ENCODE measurements at places on chromosomes 2 and 18. TPM values are rescaled to one million over a fixed set of nuclear protein-coding genes. Genes with fewer than 3 reads are reported as not detected.

DNA sequence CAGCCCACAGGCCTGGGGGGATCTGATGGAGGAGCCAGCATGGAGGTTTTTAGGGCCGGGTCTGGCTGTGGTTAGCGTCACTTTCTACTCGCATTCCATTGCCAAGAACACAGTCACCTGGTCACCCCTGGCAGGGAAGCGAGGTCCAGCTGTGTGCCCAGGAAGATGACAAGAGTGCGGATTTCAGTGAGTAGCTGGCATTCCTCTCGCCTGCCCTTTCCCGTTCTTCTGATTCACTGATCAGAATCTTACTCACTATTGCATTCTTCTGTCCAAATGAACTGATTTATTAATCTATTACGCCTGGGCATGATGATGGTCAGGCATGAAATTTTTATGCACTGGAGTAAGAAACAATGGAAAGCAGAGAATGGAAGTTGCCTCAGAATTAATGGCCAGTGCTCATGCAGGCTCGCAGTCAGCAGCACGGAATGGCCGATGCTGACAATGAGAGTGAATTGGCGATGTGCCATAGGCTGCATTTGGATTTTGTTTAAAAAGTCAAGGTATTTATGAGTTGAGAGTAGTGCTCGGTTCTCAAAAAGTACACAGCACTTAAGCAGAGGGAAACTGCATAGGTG lies 76.4 kb upstream of the MGAT5 start:
- H3K27me3 ChIP-seq = no peaks in the 10 kb centered on the region
- no peak overlapping the region for H3K4me3 ChIP-seq
- no peak for DNase-seq
- H3K36me3 ChIP-seq = no peaks in the 10 kb centered on the region
- H3K4me1 ChIP-seq = peaks cover 41% of the 10 kb centered on the region
- H3K27ac ChIP-seq = no peak overlapping the region

GRCh38 chr18:79490626-79491041 lies 94.9 kb downstream of the NFATC1 start:
- peaks cover 20% of the 10 kb centered on the region for H3K36me3 ChIP-seq
- H3K27ac ChIP-seq = no peak overlapping the region
- DNase-seq = no peak
- peaks cover 10% of the 10 kb centered on the region for H3K4me1 ChIP-seq
- H3K4me3 ChIP-seq = no peak overlapping the region
- H3K27me3 ChIP-seq = no peaks in the 10 kb centered on the region

DNA sequence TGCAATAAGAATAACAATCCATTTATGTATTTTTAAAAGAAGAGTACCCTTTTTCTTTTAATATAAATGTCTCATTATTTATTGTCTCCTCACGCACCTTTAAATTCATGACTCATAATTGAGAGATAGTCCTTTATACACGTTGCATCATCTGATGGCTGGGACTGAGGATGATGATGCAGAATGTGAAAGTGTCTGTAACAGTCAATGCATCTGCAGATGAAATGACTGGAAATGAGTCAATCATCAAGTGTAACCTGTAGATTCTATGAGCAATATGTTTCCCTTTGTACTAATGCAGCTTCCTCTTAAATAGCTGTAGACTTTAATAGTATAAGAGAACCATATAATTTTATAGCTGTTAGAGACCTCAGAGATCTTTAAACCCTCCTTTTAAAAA lies 26.1 kb upstream of the SYT4 start:
- no peak for DNase-seq
- H3K27me3 ChIP-seq = no peaks in the 10 kb centered on the region
- no peak overlapping the region for H3K27ac ChIP-seq
- H3K4me1 ChIP-seq = no peaks in the 10 kb centered on the region

GRCh38 chr2:236552212-236552542 lies 17.4 kb upstream of the ACKR3 start:
- peaks cover 68% of the 10 kb centered on the region for H3K36me3 ChIP-seq
- no peak for DNase-seq
- H3K27ac ChIP-seq = no peak overlapping the region
- H3K4me1 ChIP-seq = peaks cover 82% of the 10 kb centered on the region

- DNase-seq = no peak
- no peak overlapping the region for H3K27ac ChIP-seq
- H3K4me1 ChIP-seq = no peaks in the 10 kb centered on the region
- H3K4me3 ChIP-seq = no peak overlapping the region
Observed at GRCh38 chr2:2182551-2183071, 148.5 kb downstream of the MYT1L start.

DNA sequence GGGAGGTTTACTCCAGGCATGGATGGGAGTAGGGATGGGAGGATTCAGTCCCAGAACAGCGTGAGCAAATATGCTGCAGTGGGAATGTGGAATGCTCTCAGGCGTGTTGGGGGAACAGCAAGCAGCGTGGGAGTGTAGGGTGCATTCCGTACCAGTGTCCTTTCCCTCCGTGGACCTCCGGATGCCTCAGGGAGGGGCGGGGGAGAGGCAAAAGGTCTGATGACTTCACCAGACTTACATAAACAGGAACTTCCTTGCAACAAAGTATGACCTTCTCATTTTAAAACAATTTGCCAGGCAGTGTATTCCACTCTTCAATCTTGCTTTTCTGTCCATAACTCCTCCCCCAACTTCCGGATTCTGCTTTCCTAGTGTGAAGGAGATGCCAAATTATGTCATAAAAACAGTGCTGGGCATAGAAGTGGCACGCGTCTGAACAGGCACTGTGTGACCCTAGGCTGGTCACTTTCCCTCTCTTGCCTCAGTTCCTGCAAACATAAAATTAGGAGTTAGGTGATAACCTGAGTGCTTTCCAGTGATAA lies 36.9 kb downstream of the RPL37A start:
- H3K4me1 ChIP-seq = peaks cover 4% of the 10 kb centered on the region
- peaks cover 1% of the 10 kb centered on the region for H3K27me3 ChIP-seq
- no peaks in the 10 kb centered on the region for H3K36me3 ChIP-seq
- H3K4me3 ChIP-seq = no peak overlapping the region

- no peak overlapping the region for H3K27ac ChIP-seq
- DNase-seq = no peak
- H3K27me3 ChIP-seq = peaks cover 10% of the 10 kb centered on the region
- peaks cover 8% of the 10 kb centered on the region for H3K4me1 ChIP-seq
- no peak overlapping the region for H3K4me3 ChIP-seq
Observed at GRCh38 chr2:26811791-26812694, 26.2 kb downstream of the CENPA start.

GRCh38 chr2:12277241-12278034 lies 439.3 kb upstream of the TRIB2 start:
- peaks cover 7% of the 10 kb centered on the region for H3K4me1 ChIP-seq
- peaks cover 9% of the 10 kb centered on the region for H3K27me3 ChIP-seq
- no peaks in the 10 kb centered on the region for H3K36me3 ChIP-seq
- no peak overlapping the region for H3K4me3 ChIP-seq

DNA sequence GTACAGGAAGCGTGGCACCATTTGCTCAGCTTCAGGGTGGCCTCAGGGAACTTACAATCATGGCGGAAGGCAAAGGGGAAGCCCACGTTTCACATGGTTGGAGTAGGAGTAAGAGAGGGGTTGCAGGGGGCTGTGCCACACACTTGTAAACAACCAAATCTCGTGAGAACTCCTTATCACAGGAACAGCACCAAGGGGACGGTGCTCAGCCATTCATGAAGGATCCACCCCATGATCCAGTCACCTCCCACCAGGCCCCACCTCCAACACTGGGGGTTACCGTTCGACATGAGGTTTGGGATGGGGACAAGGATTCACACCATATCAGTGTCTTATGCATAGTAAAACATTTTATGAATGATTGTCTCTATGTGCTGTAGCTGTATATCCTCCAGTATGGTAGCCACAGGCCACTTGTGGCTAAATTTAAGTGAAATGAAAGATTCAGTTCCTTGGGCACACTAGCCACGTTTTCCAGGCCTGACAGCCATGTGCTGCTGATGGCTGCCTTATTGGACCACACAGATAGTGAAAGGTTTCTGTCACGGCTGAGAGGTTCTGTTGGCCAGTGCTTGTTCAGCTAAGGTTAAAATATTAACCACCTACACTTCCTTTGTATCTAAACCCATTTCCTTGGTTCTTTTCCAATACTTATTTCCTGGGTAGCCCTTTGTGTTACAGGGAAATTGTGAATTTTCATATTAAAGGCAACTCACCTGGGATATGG lies 77.3 kb downstream of the AGAP1 start:
- peaks cover 2% of the 10 kb centered on the region for H3K27me3 ChIP-seq
- no peak overlapping the region for H3K4me3 ChIP-seq
- H3K4me1 ChIP-seq = peaks cover 2% of the 10 kb centered on the region
- no peaks in the 10 kb centered on the region for H3K36me3 ChIP-seq
- no peak for DNase-seq
- no peak overlapping the region for H3K27ac ChIP-seq

DNA sequence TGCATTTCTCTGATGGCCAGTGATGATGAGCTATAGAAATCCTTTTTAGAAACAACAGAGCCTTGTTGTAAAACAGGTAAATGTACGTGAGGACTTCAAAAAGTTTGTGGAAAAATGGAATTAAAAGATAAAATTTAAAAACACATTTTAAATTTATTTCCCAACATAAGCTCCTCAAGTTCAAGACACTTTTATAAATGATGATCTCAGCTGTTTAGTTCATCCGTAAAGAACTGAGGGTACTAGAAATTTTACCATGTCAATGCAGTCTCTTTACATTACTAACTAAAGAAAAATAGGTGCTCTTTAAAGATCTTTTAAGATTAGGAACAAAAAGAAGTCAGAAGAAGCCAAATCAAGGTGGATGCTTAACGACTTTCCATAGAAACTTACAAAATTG lies 52.5 kb downstream of the MSH2 start:
- H3K36me3 ChIP-seq = peaks cover 59% of the 10 kb centered on the region
- H3K27me3 ChIP-seq = no peaks in the 10 kb centered on the region
- no peak for DNase-seq
- H3K4me3 ChIP-seq = no peak overlapping the region

The DHRS9 gene
- not detected for total RNA-seq

The PPM1B gene
- total RNA-seq = 57.0 TPM

The SGPP2 gene
- total RNA-seq = 3.1 TPM

The CNTNAP5 gene
- total RNA-seq = not detected

The OSR1 gene
- not detected for total RNA-seq
